ENCODE measurements at places on chromosomes 4 and X.

DNA sequence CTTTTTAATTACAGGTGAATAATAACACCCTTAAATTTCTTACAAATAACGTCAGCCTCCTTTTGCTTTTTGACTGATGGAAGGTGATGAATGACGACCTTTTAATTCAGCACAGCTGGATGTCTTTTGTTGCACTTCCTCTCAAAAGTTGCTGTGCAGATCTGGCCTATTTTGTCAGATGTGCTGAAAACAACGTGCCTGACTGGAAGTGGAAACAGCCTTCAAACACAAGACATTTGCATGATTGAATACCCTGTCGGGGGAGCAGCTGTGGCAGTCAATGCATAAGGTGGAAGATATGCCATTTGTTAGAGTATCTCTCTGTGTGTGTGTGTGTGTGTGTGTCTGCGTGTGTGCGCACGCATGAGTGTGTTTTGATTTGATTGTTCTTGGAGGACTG is 579.7 kb downstream of the SPRY1 start:
- DNase-seq: no peak

DNA sequence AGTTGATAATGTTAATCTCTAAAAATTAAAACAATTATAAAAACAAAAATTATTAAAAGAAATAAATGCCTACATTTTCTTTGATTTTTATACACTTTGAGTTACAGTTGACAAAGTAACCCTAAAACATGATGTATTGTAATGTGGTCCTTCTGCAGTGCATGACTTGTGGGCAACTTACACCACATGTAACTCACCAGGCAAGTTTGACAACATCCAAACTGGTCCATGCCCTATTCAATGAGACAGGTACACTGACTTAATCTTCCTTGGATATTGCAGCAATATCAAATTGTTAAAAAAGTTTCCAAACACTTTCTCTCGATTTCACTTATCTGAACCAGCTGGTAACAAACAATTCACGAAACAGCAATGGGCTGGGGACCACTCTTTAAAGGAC is 81.5 kb downstream of the FTHL17 start:
- no peak for DNase-seq

DNA sequence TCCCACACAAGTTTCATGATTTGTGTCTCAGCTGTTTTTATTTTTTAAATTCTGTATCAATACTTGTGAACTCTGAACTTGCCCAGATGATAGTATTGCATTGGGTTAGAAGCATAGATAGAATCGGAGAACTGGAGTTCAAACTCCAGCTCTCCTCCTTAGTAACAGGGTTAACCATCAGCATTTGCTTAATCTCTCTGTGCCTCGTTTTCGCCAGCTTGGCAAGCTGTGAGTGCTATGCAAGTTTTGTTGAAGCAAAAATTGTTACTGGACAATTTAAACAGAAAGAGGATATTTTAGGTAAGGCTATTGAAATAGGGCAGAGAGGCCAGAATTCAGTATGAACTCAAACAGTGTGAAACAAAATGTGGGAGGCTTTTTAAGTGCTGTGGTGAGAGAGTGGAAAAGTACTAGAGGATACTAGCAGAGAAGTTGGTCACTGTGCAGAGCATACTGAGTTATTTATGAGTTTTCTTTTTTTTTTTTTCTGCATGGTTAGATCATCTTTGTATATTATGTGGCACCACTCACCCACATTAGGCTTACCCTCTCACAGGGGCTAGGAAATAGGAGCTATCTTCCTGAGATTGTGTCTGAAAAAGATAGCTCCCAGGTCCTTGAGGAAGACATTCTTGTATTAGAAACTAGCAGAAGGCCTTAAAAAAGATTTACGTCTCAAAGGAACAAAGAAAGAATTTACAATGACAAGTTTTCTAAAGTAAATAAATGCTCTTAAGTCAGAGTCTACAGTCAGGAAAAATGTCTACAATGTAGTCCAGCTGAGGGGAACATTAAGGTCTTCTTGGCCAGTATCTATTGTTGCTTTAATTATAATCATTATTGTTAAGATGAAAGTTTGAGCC is 1126.6 kb downstream of the FAT4 start:
- DNase-seq: no peak

- no peak for DNase-seq
These were observed 8.7 kb downstream of the TADA2B start for GRCh38 chr4:7051905-7052304.

DNA sequence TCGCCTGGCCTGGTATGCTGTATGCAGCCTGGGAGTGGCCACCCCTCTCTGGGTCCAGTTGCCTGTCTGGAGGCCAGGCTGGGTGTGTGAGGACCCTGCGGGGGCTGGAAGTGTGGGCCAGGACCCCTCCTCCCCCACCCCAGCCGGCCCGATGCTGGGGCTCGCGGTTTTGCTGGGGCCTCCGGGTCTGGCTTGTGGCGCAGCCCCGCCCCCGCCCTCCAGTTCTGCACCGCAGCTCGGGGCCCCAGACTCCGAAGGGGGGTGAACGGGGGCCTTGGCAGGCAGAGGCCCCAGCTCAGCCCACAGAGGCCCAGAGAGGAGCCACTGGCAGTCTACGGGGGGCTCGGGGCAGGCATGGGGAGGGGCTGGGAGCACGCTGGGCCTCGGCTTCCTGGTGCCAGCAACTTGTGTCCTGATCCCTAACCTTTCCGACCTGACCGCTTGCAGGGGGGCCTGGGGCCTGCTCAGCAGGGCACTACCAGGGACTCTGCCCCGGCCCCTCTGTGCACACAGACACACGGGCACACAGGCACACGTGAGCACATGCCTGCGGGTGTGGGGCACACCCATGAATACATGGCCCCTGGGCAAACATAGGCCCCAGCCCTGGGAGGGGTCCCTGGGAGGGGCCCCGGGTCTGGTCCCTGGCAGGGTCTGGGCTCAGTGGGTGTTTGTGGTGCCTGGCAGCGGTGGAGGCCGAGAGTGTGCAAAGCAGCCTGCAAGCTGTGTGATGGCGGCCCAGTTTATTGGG is 21.4 kb upstream of the FGFR3 start:
- no peak for DNase-seq

- no peak for DNase-seq
These were observed 691.5 kb upstream of the POU3F4 start for GRCh38 chrX:82816562-82816961.

- DNase-seq: no peak
These were observed 6.3 kb downstream of the MEPE start for GRCh38 chr4:87838890-87839591.

- DNase-seq: no peak
These were observed 17.3 kb downstream of the LAMTOR3 start for GRCh38 chr4:99876946-99877345.

- no peak for DNase-seq
These were observed 14.7 kb downstream of the WDR44 start for GRCh38 chrX:118360429-118361125.

DNA sequence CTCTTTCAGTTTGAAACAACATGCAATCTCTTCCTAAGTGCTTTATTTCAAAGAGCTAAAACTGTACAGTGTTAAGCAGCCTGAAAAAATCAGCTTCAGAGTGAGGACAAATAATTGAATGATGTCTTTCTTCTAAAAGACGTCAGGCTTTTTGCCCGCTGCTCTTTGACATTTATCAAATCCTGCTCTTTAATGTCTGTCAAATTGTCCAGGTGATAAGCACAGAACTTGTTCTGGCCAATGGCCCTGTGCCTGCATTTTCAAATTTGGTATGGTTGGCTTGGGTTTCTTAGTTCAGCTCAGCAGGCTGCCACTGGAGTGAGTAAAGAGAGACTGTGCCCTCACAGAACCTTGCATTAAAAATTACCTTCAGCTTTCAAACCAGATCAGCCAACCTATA is 712.9 kb upstream of the LCORL start:
- no peak for DNase-seq

- no peak for DNase-seq
These were observed 217.1 kb upstream of the ARHGAP24 start for GRCh38 chr4:85257817-85258370.

GRCh38 chrX:79266702-79267101 is 100.4 kb downstream of the ITM2A start:
- no peak for DNase-seq

GRCh38 chr4:100060765-100061416 is 110.8 kb upstream of the H2AZ1 start:
- DNase-seq: no peak

GRCh38 chr4:119238068-119238722 is 25.7 kb downstream of the USP53 start:
- no peak for DNase-seq

DNA sequence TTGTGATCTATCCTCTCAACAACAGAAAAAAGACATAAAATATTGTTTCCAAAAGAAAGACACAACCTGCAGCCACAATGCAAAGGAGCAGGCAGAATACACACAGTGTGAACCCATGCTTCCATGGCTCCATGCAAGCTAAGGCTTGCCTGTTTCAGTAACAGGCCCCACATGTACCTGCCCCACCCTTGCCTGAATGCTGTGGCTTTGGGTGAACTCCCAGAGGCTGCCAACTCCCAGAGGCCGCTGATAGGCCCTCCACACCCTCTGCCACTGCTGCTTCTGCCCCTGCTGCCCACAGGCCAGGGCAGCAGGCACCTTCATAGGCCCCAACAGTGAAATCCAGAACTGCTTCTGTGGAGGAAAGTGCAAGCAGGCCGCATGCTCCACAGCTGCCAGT is 313.9 kb downstream of the CHIC1 start:
- no peak for DNase-seq

DNA sequence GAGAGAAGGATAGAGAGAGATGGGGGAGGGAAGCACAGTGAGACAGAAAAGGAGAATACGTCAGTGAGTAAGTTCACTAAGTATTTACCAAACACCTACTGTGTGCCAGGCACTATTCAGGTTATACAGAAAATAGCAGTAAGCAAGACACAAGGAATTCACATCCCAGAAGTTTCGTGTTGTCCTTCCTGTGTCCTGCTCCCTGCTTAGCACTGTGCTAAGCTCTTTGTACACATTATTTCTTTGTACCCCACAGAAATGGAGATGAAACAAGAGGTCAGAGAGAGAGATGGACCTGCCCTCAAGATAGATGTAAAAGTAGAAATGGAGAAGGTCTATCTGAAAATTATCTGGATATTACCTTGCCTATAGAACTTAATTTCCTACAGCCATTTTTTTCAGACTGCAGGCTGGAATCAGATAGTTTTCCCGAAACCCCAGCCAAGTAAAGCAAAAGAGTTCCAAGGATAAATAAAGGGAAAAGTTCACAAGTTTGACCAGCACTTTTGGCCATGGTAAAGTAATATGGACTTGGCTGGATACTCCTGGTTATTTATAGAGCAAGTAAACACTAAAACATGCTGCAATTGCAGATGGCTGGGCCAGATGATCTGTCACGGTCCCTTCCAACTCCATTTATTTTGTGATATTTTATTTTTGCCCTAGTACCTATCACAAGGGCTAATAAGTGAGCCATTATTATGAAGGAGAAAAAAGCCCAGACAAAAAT is 353.7 kb upstream of the SLC7A11 start:
- DNase-seq: no peak

DNA sequence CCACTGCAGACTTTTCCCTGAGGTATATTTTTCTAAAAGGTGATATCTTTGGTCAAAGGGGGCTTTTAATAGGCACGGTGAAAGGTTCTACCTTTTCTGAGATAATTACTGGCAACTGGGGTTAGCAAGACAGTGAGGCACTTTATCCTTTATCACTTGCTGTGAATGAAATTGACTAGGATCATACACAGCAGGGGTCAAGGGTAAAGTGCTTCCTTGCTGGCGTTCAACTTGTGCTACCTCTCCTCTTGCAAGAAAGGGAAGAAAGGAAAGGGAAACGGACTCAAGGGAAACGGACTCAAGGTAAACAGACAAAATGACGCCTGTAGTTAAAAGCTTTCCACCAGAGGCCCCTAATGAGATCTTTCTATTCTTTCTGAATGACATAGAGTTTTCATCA is 78.6 kb upstream of the RAPGEF2 start:
- no peak for DNase-seq

DNA sequence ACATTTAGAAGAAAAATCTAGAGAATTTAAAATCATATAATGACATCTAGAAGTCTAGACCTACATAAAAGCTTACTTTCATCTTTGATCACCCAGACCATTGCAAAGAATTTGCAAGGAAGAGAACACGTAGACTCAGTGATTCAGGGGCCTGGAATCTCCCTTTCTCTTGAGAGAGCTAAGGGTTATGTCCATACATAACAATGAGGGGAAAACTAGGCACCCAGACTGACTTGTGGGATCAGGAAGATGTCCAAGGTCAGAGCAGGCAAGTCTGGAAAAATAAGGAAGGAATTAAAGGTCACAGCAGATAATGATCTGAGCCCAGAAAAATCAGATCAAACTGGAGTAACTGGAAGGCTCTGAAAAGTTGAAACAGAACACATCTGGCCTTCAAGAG is 198.4 kb upstream of the SFRP2 start:
- no peak for DNase-seq

DNA sequence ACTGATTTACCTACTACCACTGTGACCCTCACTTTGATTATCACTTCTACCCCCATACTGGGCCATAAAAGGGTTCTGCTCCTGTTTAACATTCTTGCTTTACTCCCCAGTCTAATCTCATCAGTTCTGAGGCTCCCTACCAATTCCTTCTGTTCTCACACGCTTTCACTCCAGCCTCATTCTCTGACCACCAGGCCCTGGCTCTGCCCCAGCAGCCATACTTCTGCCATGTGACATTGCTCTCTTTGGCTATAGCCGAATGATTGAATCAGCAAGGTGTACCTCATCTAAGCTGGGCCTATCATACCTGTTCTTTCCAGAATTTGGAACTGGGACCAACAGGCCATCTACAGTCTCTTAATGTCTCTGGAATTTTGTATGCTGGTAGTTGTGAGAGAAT is 14.4 kb upstream of the ELF2 start:
- no peak for DNase-seq

- no peak for DNase-seq
These were observed 6.0 kb upstream of the CWH43 start for GRCh38 chr4:48979914-48980579.

GRCh38 chr4:33883111-33883510 is 2361.2 kb downstream of the ARAP2 start:
- no peak for DNase-seq

GRCh38 chr4:139227729-139228404 is 50.8 kb upstream of the ELF2 start:
- DNase-seq: no peak

- DNase-seq: no peak
These were observed 32.0 kb downstream of the GAK start for GRCh38 chr4:900073-900472.

GRCh38 chr4:73438582-73439215 is 2.7 kb downstream of the AFP start:
- no peak for DNase-seq

GRCh38 chr4:38620527-38621027 is 43.4 kb upstream of the KLF3 start:
- DNase-seq: no peak

GRCh38 chrX:4547213-4547836 is 833.9 kb upstream of the PRKX start:
- peak; percentile 1 for DNase-seq
